Central memory CD8-positive, alpha-beta T cell (primary cell): ENCODE measurements at places on chromosomes 2 and 18.

DNA sequence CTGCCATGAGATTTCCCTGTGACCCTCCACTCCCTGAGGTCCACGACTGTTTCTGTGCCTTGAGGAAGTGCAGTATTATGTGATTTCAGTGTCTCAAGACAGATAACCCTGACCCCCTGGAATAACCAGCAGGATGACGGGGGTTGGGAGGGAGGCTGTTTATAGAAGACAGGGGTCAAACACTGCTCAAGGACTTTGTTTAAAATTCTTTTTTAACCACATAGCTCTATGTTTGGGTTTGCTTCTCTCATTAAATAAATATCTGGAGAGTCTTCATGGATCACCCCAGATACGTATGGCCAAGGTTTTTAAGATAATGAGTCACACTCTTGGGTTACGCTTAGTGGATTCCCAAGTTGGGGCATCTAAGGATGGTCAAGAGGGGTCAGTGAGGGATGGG, 523.8 kb upstream of the TNP1 start:
- DNase-seq: no peak

DNA sequence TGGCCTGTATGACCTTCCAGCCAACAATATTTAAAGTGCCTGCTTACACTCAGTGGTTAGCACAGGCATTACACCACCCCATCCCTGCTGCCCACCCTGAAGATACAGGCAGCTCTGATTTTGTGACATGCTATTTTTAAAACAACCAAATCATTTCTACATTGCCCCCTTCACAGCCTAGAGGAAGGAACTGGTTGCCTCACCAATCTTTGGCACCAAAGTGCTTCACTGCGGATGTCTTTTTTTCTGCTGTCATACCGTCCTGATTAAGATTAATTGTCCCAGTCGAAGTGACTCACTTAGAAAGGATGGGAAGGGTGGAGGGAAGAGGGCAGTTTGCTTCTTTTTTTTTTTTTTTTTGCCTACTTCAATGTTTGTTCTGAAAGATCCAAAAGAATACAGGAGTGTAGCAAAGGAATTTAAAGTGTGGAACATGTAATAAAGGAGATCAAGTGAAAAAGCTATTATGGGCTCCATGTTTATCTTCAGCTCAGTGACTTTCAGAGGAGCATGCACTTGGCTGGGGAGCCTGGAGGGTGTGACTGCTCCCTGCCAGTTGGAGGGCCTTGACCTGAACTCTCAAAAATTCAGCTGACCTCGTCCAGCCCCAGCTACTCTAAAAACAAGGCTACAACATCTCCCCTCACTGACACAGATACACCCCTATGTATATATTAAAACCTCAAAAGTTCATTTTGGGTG, 501.1 kb upstream of the TNP1 start:
- no peak for DNase-seq

- DNase-seq: no peak
Observed at GRCh38 chr2:31108561-31109286, 29.5 kb downstream of the GALNT14 start.

DNA sequence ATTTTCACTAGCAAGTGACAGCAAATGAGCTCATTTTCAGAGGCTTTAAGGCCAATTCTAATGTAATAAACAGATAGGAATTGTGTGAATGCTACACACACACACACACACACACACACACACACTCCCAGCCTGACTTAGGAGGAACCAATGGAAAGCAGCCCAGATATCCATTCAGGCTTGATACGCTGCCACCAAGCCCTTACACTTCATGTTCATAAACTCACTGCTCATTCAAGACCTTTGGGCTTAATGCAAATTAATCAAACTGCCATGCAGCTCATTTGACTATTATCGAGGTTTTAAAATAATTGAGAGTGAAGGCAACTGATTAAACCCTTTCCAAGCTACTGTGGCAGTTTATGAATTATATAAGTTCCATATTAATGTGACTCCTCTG, 298.9 kb upstream of the NCKAP5 start:
- DNase-seq: no peak

DNA sequence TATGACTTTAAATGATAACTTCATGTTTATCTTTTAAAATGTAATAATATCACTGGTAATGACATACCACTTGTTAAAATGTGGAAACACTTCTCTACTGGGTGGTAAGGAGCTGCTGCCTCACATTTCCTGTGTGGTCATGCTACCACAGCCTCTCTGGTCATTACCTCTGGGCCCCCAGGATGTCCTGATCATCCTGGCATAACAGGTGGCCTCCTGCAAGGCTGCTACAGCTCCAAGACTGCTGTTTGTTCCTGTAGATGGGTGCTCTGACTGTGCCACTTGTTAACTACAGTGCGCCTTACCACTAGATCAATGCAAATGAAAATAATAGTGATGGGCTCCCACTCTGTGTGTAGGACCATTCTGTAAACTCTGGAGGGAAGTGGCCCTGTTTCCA, 500.2 kb upstream of the SPRED2 start:
- no peak for DNase-seq
